Ureter (tissue), 1 donor: ENCODE measurements at places on chromosomes 1 and 21. TPM values are rescaled to one million over a fixed set of nuclear protein-coding genes. Genes with fewer than 3 reads are reported as not detected.
A peak's percentile ranks its signal among the peaks of the same experiment; 100 is the strongest.

Gene ATAD3C
- 8.0 TPM for total RNA-seq

Gene POMGNT1
- total RNA-seq: 99.6 TPM

Gene LCE2B
- not detected for total RNA-seq

Gene HAO2
- total RNA-seq: 0.23 TPM

DNA sequence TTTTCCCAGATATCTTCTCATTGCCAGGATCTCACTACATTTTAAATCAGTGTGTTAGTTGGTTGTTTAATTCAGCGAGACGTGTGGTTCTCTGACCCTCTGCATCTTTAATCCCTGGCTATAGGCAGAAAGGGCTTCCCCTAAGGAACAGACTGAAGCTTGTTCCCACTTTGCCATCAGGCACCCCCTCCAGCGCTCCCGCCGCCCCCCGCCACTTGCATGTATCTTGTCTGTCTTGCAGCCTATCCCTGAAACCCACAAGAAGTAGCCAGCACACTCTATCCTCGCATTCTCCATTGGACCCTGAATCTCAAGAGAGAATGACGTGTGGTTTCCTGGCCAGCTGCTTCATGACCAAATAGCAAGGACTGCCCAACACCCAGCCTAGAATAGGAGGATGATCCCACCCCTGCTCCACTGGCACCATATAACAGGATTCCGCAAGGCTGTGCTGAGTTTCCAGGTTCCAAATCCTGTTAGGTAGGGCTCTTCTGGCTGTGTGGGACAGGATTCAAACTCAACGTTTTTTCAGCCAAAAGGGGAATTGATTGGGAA is 7.8 kb downstream of the CLDN19 start:
- no peak for DNase-seq

DNA sequence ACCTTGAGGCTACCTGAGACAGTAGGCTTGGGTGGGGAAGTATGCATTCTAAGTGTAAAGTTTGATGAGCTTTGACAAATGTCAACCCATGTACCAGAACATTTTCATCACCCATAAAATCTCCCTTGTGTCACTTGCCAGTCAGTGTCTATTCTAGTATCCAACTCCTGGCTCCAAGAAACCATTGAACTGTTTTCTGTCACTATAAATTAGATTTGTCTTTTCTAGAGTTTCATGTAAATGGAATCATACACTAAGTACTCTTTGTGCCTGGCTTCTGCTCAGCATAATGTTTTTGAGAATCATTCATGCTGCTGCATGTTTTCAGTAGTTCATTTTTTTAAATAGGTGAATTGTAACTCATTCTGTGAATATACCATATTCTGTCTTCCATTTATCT is 165.4 kb downstream of the DNM3 start:
- no peak for DNase-seq

DNA sequence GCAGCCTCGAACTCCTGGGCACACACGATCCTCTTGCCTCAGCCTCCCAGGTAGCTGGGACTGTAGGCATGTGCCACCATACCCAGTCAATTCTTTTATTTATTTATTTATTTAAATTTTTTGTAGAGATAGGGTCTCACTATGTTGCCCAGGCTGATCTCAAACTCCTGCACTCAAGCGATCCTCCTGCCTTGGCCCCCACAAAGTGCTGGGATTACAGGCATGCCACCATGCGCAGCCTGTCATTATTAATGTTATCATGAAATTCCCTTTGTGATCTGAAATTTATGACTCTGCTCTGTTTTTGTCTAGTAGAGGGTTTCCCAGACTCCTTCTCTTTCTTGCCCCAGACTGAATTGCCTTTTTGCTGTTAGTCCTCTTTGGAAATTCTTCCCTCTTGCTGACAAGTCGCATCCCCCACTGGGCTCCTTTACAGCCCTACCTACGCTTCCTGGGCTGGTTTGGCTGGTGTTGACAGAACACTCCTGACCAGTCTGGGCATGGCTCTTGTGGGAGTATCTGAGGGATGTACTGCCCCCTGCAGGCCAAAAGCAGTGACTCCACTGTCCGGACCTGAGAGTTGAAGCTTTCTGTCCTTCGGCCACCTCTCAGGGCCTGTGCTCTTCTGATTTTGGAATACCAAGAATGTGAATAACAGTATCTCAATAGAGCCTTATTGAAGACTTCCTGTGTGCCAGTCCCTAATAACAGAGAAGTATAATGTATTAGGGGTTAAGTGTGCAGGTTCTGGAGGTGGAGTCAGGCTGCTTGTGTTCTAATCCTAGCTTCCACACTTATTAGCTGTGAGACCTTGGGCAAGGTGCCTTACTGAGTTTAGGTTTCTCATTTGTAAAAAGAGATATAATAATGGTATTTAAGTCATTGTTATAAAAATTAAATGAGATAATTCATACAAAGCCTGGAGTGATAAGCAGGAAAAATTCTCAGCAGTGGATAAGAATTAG is 28.2 kb downstream of the TCEANC2 start:
- DNase-seq: peak; percentile 74

DNA sequence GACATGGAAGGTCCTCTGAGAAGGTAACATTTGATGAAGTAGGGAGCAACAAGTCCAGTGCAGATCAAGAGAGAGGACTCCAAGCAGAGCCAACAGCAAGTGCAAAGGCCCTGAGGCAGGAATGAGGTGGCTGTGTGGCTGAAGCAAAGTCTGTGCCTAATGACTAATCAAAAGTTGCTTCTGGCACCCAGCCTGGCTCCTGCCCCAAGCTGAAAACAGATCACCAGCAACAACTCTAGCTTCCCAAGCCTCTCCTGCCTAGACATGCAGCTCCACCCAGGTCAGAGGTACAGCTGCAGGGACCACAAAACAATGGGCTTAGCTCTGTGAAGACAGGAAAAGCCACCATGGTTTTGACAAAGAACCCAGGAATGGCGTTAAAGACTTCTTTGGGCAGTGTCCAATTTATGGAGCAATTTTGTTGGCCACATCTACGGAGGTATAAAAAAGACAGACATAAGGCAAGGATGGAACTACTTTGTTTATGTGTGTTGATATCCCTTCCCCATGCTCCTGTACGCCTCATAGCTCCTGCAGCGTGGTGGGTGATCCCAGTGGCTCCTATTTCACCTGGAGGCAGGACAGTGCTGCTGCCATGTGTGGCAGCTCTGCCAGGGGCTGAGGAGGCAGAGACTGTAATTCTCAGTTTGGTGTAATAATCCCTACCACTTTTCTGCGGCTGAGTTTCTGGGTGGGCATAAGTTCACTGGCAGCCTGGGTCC is 26.4 kb upstream of the IGSF3 start:
- DNase-seq: no peak

GRCh38 chr1:87956072-87956471 is 627.4 kb downstream of the LMO4 start:
- DNase-seq: no peak

DNA sequence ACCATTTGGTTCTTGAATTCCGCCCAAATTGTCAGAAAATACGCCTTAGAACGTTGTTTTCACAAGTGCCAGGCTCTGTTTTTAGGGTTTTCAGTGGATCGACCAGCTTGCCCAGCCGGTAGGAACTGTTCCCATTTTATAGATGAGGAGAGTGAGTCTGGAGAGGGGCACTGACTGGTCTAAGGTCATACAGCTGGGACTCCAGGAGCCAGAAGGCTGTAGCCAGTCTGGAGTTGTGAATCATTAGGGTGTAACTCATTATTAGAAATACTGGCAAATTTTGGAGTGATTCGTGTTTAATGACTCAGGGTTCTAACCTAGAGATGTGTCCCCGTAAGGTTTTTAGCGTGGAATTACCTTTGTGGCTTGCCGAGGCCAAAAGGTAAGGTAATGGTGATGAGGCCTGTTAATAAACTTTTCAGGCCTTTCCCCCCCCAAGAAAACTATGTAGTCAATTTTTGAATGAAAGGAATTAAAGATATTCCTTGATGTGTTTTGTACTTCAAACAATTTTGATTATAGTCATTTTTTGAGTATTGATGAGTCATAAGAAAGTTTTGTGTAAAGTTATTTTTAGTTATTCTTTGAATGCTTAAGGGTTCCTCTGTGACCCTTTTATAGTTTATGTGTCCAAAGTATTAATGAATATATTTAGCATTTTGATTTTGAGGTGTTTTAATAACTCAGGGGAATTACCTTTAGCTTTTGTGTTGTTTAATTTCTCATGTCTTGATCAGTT is 2.1 kb downstream of the DYRK1A start:
- no peak for DNase-seq

- DNase-seq: no peak
Observed at GRCh38 chr1:230788561-230789275, 41.5 kb downstream of the CAPN9 start.

DNA sequence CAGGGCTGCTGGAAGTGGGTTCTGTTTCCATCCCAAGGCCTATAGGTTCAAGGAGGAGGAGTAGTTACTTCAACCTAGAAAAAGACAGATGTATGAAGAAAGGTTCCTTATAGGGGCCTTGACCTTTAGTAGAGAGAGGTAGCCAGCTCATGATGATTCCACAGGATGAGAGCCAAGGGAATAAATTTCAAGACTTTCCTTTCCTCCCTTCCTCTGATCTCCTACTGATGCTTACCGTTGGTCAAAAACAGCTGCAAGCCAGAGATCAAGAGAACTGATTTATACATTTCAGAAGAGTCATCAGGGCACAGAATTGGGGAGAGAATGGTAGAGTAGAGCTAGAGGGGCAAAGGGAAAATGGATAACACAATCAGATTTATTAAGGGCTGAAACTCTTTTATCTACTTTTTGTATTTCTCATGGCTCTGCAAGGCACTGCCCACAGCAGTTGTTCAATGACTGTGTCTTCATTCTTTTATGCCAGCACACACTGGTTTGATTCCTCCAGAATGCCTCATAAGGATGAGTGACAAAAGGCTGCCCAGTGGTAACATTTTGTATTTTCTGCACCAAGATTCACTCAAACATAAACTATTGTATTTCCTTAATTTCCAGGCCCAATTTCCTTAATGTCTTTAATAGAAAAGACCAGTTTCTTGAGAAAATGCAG is 37.4 kb downstream of the AK5 start:
- no peak for DNase-seq

DNA sequence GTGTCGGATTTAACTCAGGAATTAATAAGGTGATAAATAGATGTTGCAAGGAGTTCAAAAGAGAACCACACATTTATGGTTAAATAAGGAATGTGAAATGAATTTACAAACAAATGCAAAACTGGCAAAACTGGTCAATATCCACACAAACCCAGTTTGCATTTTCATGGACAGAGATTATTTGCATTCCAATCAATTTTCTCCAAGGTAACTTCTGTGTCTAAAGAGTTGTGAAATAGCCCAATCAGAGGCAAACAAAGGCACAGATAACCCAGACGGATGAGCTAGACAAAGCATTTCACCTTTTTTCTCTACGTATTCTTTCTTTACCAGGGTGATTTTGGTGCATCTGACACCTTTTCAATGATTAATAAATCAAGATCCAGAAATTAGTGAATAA is 63.9 kb downstream of the MAP3K7CL start:
- DNase-seq: no peak

- no peak for DNase-seq
Observed at GRCh38 chr1:206734499-206735142, 36.0 kb upstream of the IL19 start.

GRCh38 chr1:6101826-6102531 is 56.3 kb downstream of the KCNAB2 start:
- no peak for DNase-seq

GRCh38 chr1:214635506-214635905 is 32.5 kb downstream of the CENPF start:
- DNase-seq: no peak

GRCh38 chr1:33300673-33301072 is 20.2 kb downstream of the A3GALT2 start:
- no peak for DNase-seq

DNA sequence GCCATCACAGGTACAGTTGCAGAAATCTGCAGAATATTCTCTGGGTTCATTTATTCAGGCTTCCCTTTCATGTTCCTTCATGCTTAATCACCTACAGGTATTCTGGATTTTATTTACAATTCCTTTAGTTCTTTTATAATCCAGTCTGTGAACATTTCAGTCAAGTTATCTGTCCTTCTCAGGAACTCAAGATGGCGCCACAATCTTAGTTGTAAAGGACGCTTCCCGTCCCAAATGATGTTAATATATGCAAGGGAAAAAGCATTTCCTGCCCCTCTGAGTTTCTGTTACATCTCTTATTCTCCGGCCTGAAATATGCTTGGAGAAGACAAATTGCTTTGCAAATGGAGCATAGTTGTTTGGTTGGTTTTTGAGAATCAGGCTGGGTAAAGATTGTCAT is 19.3 kb downstream of the F3 start:
- no peak for DNase-seq
